ENCODE measurements at places on chromosomes 2 and 18.

DNA sequence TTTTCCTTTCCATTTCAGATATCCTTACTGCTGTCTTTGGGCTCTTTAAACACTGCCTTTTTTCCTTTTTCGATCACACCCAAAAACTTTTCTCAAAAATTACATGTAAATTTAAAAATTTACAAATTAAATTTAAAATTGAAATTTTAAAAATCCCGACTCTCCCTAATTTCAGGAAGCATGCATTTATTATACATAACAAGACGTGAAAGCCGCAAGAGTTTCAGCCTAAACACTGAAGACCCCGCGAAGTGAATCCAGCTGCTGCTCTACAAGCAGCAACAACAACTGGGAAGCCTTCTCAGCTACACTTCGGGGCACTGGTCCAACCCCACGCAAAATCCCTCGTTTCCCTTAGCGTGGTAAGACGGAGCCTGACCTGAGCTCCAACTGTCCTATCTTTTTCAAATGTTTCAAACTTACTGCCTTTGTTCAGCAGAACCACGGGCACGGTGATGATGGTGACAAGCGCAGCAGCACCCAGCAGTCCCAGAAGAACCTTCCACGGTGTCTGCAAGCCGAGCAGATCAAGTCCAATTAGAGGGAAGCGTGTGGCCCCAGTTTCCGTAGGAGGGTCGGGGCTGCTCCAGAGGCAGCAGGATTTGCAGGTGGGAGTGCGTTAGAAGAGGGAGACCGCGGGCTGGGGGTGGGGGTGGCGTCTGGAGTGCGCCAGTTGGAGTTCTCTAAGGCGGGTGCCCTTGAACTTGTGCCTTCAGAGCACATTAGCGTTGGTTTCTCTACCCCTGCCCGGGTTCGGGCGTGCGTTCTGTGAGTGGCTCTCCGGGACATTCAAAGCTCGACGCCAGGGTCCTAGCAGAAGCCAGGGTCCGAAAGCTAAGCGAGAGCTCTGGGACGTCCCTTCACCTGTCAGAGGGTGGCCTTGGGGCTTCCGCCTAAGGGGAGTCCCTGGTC is 783 bp downstream of the DPP4 start:
- DNase-seq = peak; percentile 58

DNA sequence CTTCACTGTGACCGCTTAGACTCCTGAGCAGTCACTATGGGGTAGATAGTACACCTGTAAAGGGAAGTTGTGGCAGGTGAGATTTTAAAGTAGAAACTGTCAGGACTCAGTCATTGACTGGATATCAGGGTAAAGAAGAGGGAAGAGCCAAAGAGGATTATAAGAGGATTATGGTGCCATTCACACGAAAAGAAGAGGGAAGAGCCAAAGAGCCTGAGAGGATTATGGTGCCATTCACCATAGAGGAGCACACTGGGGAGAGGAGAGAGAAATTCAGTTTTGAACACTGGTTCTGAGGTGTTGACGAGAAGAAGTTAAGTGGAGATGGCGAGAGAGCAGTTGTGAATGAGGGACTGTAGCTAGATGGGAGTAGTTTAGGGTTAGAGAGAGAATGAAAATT is 16.9 kb upstream of the KCNJ13 start:
- DNase-seq = no peak

- no peak for DNase-seq
Observed at GRCh38 chr2:67522148-67522547, 125.0 kb downstream of the ETAA1 start.

- DNase-seq = peak; percentile 22
Observed at GRCh38 chr2:85396531-85397470, 13.4 kb downstream of the CAPG start.

DNA sequence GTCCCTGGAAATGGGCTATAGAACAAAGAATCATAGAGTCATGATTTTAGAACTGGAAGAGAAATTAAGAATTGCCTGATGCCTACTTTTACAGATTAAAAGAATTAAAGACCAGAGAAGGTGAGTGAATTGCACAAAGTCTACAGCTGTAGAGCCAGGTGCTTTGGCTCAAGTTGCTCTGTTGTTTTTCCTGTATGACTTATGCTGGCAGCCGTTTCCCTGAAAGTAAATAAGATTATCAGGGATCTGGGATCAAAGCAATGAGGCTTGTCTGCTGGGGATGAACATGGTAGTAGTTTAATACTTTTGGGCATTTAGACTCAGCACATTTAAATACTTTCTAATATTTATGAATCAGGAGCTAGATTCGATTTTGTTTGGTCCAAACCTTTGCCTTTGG is 166.9 kb downstream of the PRPF40A start:
- no peak for DNase-seq

- no peak for DNase-seq
Observed at GRCh38 chr18:73750052-73750451, 397.6 kb downstream of the FBXO15 start.

DNA sequence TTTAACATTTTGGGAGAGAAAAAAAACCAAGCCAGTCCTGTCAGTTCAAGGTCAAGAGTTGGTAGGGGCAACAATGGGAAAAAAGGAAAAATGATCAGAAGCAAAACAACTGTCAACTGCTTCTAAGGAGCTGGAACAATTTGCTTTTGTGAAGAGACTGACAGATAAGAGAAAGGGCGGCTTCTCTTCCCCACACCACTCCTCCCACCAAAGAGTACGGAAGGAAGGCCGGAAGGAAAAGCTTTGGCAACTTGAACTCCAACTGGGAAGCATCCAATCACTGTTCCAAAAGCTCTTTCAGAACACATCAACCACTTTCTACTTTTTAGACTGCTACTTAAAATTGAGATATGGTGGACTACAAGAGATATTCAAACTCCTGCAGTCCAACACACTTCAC is 57.8 kb upstream of the NFU1 start:
- DNase-seq = no peak
